Vagina (tissue), 2 donors: ENCODE measurements at places on chromosomes 13 and 19. TPM values are rescaled to one million over a fixed set of nuclear protein-coding genes. Genes with fewer than 3 reads are reported as not detected.
A peak's percentile ranks its signal among the peaks of the same experiment; 100 is the strongest.

DNA sequence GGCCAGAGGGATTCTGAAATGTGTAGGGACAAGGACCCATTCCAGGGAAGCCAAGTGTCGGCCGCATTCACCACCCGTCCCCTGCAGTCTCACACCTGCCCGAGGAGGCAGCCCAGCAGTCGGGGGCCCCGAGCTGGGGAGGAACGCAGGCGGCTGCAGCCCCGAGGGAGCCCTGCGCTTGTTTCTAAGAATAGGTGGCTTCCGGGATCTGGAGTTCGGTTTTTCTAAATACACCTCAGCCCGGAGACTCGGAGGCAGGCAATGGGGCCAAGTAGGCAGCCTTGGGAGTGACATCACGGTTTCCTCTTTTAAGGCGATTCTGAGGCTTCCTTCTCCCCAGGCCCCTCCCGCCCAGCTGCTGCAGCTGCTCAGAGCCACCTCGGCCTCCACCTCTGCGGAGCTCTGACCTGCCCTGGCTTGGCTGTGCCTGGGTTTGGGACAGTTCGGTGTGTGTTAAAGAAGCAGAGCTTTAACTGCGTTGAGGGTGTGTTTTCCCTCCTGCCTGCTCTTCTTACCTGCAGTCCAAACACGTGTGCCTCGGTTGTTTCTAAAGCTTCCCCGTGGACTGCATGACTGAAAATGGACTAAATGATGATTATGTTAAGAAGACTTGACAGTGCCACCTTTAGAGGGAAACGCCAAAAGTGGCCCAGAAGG is 80.5 kb downstream of the COL4A2 start:
- no peaks in the 10 kb centered on the region for H3K36me3 ChIP-seq
- H3K4me1 ChIP-seq: peaks cover 43% of the 10 kb centered on the region
- H3K27me3 ChIP-seq: no peaks in the 10 kb centered on the region

- peak overlapping the region; percentile 75 for H3K4me3 ChIP-seq
- peaks cover 18% of the 10 kb centered on the region for H3K4me1 ChIP-seq
- DNase-seq: no peak
- H3K27me3 ChIP-seq: no peaks in the 10 kb centered on the region
These were observed 949 bp upstream of the ZNF260 start for GRCh38 chr19:36528921-36529518.

DNA sequence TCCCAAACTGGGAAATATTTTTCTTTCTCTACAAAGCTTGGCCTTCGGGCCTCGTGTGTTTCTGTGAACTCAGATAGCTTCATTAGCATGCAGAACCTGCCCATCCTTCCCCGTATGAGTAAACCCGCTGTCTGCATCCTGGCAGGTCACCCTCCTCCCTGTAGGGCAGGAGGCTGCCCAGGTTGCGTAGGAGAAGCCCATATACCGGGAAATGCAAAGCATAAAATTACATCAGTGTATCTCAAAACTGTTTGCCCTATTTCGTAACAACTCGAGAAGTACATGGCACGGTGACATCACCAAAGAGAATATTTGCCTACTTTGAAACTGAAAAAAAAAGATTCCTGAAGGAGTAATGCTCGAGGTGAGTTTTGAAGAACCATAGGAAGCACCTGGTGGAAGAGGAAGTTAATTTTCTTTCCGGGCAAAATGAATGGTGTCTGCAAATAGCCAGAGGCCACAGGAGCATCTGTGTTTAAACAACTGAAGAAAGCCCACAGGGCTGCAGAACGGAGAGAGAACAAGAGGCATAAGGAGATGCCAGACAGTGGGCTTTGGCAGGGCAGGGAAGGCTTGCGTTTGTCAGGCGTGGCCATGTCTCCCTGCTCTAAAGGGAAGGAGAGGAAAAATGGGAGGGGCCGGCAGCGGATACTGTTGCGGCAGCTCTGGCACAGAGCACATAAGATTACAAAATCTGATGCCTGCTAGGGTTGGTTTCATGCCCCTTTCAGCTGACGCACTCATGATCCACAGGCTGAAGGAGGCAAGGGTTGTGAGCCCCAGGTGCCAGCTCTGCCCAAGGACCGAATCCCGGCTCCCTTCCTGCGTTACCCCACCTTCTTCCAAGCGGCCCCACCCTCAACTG is 81.4 kb downstream of the IRS2 start:
- H3K4me1 ChIP-seq: no peaks in the 10 kb centered on the region
- no peaks in the 10 kb centered on the region for H3K27me3 ChIP-seq
- no peak overlapping the region for H3K27ac ChIP-seq
- DNase-seq: no peak
- no peak overlapping the region for H3K4me3 ChIP-seq

- H3K4me1 ChIP-seq: peaks cover 19% of the 10 kb centered on the region
- peak within 1 kb of the TSS; percentile 53 for H3K4me3 ChIP-seq
- DNase-seq: no peak
These were observed at the start of gene KANK3 for GRCh38 chr19:8342684-8343482. KANK3 (minus strand) TSS chr19:8343262; CDS start chr19:8337828, 5,434 bp downstream.

GRCh38 chr13:98740131-98740530 is 12.3 kb downstream of the SLC15A1 start:
- no peak overlapping the region for H3K4me3 ChIP-seq
- H3K4me1 ChIP-seq: peaks cover 8% of the 10 kb centered on the region
- DNase-seq: no peak
- H3K27me3 ChIP-seq: no peaks in the 10 kb centered on the region
- no peak overlapping the region for H3K27ac ChIP-seq

- no peaks in the 10 kb centered on the region for H3K36me3 ChIP-seq
- no peaks in the 10 kb centered on the region for H3K27me3 ChIP-seq
- no peak overlapping the region for H3K27ac ChIP-seq
- H3K4me1 ChIP-seq: no peaks in the 10 kb centered on the region
These were observed 49.1 kb downstream of the WASF3 start for GRCh38 chr13:26606631-26607030.

DNA sequence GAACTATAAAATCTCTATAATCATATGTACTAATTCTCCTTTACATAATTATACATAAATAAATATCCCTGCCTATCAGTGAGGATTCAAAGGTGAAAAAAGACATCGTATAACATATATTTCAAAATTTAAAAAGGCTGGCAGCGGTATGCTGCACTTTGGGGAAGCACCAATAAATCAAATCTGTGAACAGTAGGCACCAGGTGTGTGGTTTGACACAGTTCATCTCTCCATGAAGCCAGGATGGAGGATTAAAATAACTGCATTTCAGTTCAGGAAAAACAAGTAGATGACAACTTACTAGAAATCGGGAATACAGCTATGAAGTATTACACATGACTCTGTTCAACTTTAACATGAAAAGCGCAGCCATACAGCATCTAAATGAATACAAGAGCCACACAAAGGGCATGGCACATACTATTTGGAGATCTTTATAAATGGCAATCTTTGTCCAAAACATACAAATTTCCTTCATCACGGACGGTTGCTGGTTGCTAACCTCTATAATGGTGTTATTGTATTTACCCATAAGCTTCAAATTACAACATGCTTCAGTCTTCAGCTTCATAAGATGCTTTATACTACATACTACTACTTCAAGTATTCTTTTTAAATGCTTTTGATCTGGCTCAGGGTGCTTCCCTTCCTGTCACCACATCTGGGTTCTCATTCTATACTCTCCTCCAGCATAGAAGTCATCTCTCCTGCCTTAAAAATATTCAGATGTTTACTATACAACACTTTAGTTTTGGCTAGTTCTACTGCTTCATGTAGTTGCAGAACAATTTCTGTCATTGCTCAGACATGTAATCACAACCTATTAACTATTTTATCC is 128.7 kb downstream of the KLF12 start:
- H3K36me3 ChIP-seq: no peaks in the 10 kb centered on the region
- no peaks in the 10 kb centered on the region for H3K27me3 ChIP-seq
- DNase-seq: no peak

- DNase-seq: no peak
- H3K4me3 ChIP-seq: no peak overlapping the region
- no peaks in the 10 kb centered on the region for H3K27me3 ChIP-seq
- H3K36me3 ChIP-seq: no peaks in the 10 kb centered on the region
- no peaks in the 10 kb centered on the region for H3K4me1 ChIP-seq
- H3K27ac ChIP-seq: no peak overlapping the region
These were observed 424.4 kb downstream of the FGF14 start for GRCh38 chr13:101977475-101977874.

GRCh38 chr19:10621966-10622365 is 3.4 kb upstream of the SLC44A2 start:
- H3K4me1 ChIP-seq: peaks cover 45% of the 10 kb centered on the region
- no peaks in the 10 kb centered on the region for H3K27me3 ChIP-seq
- DNase-seq: no peak
- no peaks in the 10 kb centered on the region for H3K36me3 ChIP-seq

GRCh38 chr13:99214232-99214631 is 13.6 kb downstream of the UBAC2 start:
- no peaks in the 10 kb centered on the region for H3K36me3 ChIP-seq
- H3K4me1 ChIP-seq: peaks cover 42% of the 10 kb centered on the region
- H3K27ac ChIP-seq: no peak overlapping the region
- no peaks in the 10 kb centered on the region for H3K27me3 ChIP-seq

GRCh38 chr13:21567714-21568113 is 36.3 kb downstream of the MICU2 start:
- no peak overlapping the region for H3K4me3 ChIP-seq
- H3K27me3 ChIP-seq: no peaks in the 10 kb centered on the region
- no peak overlapping the region for H3K27ac ChIP-seq
- peaks cover 6% of the 10 kb centered on the region for H3K4me1 ChIP-seq
- DNase-seq: no peak

GRCh38 chr13:65613004-65613403 is 1617.1 kb downstream of the PCDH9 start:
- no peak for DNase-seq
- no peak overlapping the region for H3K27ac ChIP-seq
- H3K27me3 ChIP-seq: no peaks in the 10 kb centered on the region
- H3K4me3 ChIP-seq: no peak overlapping the region
- no peaks in the 10 kb centered on the region for H3K4me1 ChIP-seq

DNA sequence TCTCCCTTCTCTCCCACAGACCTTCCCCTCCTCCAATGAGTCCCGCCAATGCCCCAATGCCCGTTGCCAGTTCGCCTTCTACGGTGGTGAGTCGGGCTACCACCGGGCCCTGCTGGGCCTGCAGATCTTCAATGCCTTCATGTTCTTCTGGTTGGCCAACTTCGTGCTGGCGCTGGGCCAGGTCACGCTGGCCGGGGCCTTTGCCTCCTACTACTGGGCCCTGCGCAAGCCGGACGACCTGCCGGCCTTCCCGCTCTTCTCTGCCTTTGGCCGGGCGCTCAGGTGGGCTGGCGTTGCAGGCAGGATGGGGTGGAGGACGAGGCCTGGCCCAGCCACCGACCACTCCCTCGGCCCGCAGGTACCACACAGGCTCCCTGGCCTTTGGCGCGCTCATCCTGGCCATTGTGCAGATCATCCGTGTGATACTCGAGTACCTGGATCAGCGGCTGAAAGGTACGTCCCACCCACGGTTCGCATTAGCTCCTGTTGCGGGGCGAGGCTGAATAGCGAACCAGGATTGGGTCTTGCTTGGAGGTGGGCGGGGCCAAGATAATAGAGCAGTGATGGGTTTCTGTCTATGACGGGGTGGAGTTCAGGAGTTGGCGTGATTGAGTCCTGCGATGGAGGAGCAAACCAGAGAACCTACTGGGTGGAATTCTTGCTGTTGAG is 11.1 kb downstream of the SLC44A2 start:
- no peak for DNase-seq
- no peaks in the 10 kb centered on the region for H3K4me1 ChIP-seq
- H3K27me3 ChIP-seq: no peaks in the 10 kb centered on the region
- no peak overlapping the region for H3K4me3 ChIP-seq
- H3K27ac ChIP-seq: no peak overlapping the region

DNA sequence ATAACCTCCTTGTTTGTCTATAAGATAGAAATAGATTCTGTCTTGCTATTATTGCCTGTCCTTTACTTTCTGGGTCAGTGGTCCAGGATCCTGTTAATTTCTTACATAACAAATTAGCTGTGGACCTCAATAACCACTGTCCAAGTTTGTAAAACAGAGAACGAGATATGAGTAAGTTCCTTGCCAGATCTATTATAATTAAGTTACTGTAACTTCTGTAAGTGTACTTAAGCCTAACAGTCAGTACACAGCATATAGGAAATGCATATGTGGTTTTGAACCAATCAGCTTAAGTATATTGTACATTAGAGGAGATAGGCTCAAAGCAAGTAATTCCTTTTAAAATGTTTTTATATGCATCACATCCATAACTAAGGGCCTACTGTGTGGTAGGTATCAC is 34.9 kb downstream of the HTR2A start:
- no peaks in the 10 kb centered on the region for H3K36me3 ChIP-seq
- no peaks in the 10 kb centered on the region for H3K27me3 ChIP-seq
- no peak overlapping the region for H3K4me3 ChIP-seq
- no peak for DNase-seq
- peaks cover 11% of the 10 kb centered on the region for H3K4me1 ChIP-seq

GRCh38 chr19:10078329-10078728 is 7.8 kb upstream of the SHFL start:
- no peak overlapping the region for H3K27ac ChIP-seq
- no peaks in the 10 kb centered on the region for H3K4me1 ChIP-seq
- no peaks in the 10 kb centered on the region for H3K36me3 ChIP-seq
- DNase-seq: no peak

KLHL1 gene
- total RNA-seq: not detected

BRSK1 gene
- total RNA-seq: 10.1 TPM

C19orf73 gene
- not detected for total RNA-seq
